GM10248 (cell line): ENCODE measurements at places on chromosomes 12 and 14.
A peak's percentile ranks its signal among the peaks of the same experiment; 100 is the strongest.

DNA sequence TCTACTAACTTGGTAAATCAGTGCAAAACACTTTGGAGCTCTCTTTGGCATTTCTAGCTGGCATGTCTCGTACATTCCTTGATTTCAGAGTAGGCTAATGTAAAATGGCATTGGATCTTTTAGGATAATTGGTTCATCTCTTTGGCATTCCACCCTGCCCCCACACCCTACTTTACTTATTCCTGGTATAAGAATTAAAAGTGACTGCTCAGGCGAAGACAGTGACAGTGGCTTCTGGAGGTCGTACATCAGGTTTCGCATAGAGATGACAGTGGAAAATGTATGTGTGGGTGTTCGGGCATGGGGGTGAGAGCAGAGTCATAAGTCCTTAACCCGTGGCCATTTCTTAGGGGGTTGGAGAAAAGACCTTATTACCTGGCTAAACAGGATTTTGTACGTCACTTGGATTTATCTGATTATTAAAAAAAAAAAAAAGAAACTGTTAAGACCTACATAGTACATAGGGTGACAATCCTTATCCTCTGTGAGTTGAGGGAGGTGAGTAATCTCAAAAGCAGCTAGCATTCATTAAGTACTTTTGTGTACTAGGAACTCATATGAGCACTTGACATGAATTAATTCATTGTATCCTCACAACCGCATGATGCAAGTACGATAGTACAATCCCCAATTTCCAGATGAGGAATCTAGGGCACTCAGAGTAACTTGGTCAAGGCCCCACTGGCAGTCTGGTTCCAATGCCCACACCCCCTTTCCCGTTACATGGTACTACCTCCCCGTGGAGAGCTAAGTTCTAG is 22.4 kb upstream of the KCNK13 start:
- DNase-seq, result no peak

DNA sequence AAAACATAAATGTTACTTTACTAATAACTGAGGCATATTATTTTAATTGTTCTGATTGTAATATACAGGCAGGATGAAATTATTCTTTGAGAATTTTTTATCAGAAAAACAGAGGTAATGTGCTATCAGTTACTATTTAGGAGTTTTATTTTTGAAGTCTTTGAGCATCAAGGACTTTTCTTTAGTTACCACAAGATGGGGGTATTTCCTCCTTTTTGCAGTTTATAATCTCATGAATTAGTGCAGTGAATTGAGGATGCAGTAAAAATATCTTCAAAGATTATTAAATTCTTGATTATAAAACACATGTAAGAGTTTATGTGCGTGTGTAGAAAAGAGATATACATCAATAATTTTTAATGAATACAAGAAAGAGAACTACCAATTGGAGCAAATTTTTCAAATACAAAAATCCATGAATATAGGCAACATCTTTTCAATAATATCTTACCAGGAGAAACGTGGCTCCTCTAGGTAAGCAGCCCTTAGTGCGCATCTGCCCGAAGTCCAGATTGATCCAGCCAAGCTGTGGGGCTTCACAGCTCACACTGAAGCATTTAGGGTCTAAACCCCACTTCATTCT is 71.6 kb downstream of the ERGIC2 start:
- no peak for DNase-seq

DNA sequence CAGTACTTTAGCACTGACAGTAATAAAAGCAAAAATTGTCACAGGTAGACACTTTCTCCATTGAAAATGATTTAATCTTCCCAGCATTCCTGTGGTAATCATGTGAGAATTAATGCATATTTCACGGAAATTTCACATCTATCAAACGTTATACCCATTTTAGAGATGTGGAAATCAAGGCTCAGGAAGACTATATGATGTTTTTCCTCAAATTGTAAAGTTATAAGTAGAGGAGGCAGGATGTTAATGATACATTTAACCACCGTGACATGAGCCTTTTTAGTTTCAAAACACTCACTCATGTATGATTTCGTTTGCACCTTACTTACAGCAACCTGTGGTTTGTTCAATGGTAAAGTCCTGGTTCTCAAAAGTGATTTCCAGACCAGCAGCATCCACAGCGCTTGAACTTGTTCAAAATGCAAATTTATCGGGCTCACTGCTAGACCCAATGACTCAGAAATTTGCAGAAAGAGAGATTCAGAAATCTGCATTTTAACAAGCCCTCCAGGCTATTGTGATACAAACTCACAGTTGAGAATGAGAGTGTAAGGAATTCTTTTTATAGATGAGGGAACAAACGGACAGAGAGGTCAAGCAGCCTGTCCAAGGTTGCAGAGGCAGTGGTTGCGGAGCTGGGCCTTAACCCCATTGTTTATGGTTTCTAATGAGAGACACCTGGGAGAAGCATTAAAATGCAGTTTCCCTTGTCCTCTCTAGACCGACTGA is 654.8 kb upstream of the TBX3 start:
- no peak for DNase-seq

DNA sequence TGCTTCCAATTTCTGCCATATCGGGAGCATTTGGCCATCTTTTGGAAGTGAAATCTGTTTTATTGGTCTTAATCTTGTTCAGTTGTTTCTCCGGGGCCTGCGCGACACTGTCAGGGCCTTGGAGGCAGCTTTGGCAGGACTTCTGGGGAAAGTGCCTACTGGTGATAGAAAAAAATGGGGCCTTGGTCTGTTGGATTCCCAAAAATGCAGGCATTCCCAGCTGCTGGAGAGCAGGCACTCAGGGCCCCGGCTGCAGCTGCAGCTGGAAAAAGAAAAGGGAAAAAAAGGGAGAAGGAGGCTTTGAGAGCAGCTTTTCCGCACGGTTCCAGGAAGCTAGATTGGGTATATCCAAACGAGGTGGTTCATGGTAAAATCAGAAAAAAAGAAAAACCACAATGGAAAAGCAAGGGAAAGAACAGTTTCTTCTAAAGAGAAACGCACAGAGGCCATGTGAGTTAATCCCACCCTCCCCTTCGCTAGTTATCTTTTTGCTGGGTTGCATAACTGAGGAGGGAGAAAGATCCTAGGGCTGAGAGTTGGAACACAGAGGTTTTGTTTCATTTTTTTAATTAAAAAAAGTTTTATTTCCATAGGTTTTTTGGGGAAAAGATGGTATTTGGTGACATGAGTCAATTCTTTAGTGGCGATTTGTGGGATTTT is 134.7 kb upstream of the RFLNA start:
- DNase-seq, result no peak

DNA sequence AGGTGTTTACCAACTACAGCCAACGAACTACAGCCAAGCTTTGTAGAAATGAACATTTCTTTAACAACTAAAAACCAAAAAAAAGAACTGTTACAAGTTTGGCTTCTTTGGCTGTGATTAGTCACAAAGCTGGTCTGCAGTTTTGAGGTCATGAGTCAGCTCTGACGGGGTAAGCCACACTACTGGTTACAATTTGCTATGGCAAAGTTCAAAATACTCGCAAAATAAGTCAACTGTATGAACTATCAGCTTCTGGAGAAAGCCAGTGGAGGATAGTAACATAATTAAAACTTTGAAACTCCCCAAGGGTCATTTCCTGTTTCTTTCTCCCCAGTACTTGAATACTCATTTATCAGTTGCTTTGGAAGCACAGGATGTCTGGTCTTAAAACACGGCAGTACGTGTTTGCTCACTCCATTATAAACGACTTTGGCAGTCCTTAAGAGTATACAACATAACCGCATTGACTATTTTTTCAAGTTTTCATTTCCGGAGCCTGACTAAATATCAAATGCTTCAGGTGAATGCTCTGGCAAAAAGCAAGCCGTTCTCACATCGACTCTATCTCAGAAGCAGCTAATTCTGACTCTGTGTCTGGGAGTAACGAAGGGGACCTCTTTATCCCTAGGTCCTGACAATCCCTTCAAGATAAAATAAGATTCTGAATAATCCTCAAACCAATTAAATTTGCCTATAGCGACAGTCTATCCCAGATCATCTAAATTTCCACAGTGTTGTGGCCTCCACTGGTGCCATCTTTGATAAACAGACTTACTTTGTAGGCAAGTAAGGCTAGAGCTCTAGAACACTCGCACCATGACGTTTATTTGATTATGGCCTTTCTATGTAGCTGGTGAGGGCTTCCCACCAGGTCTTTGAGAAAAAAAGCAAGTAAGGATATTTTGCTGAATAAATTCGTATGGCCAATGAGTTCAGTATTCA is 10.6 kb downstream of the PHLDA1 start:
- DNase-seq, result peak; percentile 19

DNA sequence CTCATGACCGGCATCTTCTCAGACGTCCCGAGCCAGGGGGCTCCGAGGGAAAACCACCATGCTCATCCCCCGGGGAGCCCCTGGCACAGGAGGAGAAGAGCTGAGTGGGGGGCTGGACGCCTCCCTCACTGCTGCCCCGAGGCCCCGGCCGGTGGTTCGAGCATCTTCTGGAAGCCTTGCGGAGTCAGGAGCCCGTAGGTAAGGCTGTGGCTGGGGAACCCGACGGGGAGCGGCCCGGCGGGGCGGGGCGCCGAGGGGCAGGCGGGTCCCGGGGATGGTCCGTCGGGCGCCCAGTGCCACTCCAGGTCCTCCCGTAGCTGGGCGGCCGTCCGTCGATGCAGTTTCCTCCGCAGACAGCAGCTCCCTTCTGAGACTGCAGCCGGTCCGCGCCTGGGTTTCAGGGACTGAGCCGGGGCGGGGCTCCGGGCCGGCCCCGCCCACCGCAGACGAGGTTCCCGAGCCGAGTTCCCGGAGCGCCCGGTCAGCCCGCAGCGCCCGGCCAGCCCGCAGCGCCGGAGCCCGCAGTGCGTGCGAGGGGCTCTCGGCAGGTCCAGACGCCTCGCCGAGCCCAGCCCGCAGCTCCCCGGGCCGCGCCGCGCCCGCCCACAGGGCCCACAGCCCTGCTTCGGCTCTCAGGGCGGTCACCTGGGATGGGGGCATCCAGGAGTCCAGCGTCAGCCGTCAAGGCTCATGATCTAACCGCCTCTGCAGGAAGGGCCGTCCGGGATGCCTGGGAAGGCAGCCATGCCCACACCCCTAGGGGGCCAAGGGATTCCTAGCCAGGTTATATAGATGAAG is at the start of gene PGF:
Gene PGF (minus strand): TSS at position 369 of the 798 bp plus-strand sequence. CDS start 355 bp downstream, at position 14.
- DNase-seq, result peak; percentile 65

- DNase-seq, result no peak
Measured at GRCh38 chr12:131192951-131193350, 239.2 kb downstream of the ADGRD1 start.

DNA sequence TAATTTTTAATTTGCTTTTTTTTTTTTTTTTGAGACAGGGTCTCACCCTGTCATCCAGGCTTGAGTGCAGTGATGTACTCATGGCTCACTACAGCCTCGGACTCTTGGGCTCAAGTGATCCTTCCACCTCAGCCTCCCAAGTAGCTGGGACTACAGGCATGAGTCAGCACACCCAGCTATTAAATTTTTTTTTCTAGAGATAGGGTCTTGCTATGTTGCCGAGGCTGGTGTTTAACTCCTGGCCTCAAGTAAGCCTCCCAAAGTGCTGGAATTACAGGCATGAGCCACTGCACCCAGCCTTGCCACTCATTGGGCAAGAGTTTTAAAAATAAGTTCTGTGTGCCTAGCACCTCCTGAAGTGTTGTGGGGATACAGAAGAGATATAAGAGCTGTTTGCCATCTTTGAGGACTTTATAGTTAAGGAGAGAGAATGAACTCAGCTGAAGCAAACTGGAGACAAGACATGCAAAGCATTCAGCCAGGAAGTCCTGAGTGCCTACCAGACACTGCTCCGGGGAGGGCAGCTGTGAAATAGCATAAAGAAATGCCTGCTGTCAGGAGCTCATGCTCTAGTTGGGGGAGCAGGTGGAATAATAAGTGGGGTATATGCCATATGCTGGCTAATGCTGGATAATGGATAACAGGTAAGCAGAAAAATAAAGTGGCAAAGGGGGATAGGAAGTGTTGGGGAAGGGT is 15.0 kb upstream of the EMP1 start:
- no peak for DNase-seq

- DNase-seq, result peak; percentile 58
Measured at GRCh38 chr12:121005346-121005815, 10.9 kb downstream of the C12orf43 start.

- no peak for DNase-seq
Measured at GRCh38 chr14:35405304-35405996, 901 bp upstream of the NFKBIA start.

- no peak for DNase-seq
Measured at GRCh38 chr12:4147031-4147481, 126.5 kb upstream of the CCND2 start.

GRCh38 chr14:62662811-62663455 is 382.3 kb downstream of the KCNH5 start:
- DNase-seq, result no peak
